ENCODE measurements at places on chromosomes 1 and 21.
A peak's percentile ranks its signal among the peaks of the same experiment; 100 is the strongest.

DNA sequence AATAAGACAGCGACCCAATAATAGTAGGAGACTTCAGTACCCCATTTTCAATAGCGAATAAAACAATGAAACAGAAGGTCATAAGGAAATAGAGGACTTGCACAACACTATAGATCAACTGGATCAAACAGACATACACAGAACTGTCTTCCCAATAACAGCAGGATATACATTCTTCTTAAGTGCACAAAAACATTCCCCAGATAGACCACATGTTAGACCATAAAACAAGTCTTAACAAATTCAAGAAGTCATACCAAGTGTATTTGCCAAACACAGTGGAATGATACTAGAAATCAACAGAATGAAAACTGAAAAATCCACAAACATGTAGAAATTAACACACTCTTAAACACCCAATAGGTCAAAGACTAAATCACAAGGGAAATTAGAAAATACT lies 78.0 kb downstream of the LBR start:
- no peak for DNase-seq

GRCh38 chr1:223670458-223671159 lies 5.1 kb upstream of the CAPN8 start:
- peak; percentile 19 for DNase-seq

- DNase-seq = no peak
These were observed 8.7 kb downstream of the AGPAT3 start for GRCh38 chr21:43873673-43874072.

DNA sequence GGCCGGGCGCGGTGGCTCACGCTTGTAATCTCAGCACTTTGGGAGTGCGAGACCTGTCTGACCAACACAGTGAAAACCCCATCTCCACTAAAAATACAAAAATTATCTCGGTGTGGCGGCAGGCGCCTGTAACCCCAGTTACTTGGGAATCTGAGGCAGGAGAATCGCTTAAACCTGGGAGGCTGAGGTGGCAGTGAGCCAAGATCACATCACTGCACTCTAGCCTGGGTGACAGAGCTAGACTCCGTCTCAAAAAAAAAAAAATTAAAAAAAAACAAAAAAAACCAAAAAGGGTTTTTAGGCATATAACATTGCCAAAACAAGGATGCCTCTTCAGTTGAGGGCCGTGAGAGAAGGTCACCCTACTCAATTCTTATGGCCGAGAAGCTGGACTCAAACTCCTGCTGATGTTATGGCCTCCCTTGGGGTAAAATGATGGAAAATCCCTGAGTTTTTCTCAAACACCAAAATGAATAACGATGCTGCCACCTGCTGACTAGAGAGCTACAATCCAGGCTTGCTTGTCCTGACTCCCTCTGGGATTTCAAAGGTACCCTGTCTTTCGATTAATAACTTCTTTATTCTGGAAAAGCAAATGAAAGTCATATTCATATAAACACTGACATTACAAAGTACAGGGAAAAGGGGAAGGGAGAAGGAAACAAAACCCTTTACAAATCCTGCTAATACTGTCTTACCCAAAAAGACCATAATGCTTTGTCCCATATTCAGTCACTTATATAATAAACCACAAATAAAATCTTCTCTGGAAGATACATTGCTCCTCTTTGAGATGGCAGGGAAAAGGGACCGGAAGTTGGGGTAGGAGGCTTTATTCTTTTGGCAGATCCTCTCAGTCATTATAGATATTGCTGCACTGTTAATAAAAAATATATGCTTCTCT lies 10.7 kb downstream of the RAB42 start:
- DNase-seq = peak; percentile 72

DNA sequence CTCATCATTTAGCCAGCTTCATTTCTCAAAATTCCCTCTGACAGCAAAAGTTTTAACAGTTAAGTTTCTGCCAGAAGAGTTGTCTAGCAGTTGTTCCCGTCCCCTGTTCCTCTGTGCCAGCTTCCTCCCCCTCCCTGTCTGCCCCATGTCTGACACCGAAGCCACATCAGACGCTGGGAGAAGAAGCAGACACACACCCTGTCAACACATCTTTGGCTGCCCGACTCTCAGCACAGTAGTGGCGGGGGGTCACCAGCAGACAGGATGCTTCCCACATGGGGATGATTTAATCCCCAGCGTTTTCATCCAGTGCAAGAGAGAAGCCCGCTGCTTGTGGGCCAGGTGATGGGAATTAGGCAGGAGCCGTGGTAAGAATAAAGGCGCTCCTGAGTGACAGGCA lies 379.4 kb upstream of the RUNX1 start:
- no peak for DNase-seq

DNA sequence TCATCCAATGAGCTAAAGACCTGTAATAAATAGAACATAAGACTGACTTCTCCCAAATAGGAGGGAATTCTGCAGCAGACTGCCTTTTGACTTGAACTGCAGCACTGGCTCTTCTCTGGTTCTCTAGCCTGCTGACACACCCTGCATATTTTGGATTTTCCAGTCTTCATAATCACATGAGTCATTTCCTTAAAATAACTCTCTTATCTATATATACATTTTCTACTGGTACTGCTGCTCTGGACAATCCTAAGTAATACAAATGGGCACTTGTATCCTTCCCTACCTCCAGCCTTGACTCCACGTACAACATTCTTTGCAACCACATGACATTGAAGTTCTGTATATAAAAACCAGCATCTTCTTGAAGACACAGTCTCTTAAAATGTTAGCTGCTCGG lies 429.4 kb upstream of the TMPRSS15 start:
- no peak for DNase-seq

DNA sequence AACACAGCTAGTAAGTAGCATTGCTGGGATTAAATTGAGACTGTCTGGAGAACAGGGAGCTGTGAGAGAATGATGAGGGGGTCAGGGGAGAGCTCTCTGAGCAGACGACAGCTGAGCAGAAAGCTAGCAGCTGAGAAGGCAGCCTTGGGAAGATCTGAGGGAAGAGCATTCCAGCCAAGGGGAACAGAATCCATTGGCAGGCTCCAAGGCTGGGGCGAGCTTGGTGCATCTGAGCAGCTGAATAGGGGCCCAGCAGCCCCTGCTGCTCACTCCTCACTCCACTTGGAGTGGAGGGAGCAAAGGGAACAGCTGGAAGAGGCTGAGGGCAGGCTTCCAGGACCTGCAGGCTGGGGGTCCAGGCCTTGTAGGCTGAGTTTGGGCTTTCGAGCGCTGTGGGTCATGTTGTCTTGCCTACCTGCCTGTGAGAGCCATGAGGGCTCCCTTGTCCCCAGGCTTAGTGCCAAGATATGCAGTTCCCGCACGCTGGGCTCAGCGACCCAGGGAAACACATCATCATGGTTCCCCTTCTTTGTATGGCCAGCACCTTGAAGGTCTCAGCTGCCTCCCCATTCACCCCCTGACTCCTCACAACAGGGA lies 10.5 kb downstream of the ACOT11 start:
- no peak for DNase-seq

GRCh38 chr1:209715314-209715713 lies 10.7 kb downstream of the HSD11B1 start:
- DNase-seq = no peak

DNA sequence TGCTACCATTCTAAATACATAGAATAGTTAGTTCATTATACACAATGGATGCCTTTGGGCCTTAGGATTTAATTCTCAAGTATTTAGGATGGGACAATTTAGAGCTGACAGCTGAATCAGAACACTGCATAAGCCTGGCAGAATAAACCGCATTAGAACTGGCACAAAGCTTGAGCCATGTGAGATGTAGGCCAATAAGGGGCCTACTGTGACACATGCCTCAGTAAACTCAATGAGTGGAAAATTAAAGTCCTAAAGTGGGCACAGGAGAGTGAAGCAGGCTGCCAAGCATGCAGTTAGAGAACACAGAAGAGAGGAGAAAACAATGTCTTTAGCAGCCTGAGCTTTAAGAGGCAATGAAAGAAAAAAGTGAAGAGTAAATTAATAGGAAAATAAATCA lies 24.3 kb downstream of the SCYL3 start:
- DNase-seq = no peak

DNA sequence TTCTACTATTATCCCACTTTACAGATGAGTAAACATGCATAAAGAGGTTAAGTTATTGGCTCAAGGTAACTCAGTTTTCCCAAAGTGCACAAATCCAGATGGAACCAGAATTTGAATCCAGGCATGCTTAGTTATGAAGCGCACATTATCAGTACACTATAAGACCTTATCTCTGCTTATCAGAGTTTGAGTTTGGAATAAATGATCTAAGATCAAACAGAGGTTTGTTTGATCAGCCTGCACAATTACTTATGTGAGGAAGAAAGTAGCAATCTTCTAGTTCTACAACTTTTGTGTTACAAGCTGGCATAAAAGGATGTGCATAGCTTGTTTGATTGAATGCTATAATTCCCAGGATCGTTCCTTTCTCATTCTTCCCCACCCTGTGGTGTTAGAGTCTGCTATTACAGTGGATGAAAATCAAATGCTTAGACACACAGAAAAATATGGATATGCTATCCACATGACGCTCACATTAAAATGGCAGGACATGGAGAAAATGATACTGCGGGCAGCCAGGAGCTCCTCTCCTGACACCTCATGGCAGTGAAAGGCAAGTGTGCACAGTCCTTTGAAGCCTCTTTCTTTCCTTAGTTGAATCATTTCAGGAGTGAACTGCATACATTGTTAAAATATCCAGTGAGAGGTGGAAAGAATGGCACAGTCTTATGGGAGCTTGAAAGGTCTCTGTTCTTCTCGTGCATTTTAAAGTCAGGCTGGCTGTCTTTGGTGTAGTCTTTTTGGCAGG lies 23.9 kb upstream of the PBX1 start:
- DNase-seq = no peak

GRCh38 chr1:87121711-87122163 lies 206.9 kb upstream of the LMO4 start:
- no peak for DNase-seq

DNA sequence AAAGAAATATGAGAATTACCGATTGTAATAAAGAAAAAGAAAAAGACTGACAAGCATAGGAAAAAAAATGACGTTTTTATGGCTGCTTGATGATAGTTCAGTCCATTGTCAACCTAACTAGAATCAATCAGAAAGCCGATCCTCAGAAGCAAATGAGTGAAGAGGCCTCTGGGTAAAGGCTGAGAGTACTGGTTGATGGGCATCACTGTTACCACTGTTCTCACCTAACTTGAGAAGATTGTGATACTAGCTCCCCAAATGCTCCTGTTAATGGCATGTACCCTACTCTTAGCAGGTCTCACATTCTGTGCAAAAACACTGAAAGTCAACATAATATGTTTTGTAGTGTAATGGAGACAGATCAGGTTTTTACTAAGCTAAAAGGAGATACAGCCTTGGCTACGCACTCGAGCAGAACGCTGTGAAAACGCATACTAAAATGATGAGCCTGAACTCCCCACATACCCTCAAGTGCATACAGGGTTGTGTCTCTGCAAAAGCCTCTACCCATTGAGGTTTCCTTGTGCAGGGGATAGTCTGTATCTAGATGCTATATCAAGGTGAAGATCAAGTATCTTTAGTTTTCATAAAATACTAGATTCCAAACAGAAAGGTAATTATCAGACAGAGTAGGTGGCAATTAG lies 554.6 kb downstream of the SMYD3 start:
- no peak for DNase-seq

GRCh38 chr1:32394890-32395432 lies 720 bp upstream of the BSDC1 start:
- DNase-seq = no peak

GRCh38 chr1:183806675-183807074 lies 1.8 kb downstream of the RGL1 start:
- DNase-seq = no peak

- DNase-seq = no peak
These were observed 48.9 kb upstream of the IVNS1ABP start for GRCh38 chr1:185365951-185366350.

GRCh38 chr1:193355626-193356025 lies 169.2 kb upstream of the B3GALT2 start:
- no peak for DNase-seq

- no peak for DNase-seq
These were observed 105.7 kb downstream of the PRDM16 start for GRCh38 chr1:3174487-3175247.

- no peak for DNase-seq
These were observed 145.8 kb upstream of the ERRFI1 start for GRCh38 chr1:8171751-8172464.

GRCh38 chr1:214571281-214571680 lies 19.9 kb upstream of the PTPN14 start:
- no peak for DNase-seq

DNA sequence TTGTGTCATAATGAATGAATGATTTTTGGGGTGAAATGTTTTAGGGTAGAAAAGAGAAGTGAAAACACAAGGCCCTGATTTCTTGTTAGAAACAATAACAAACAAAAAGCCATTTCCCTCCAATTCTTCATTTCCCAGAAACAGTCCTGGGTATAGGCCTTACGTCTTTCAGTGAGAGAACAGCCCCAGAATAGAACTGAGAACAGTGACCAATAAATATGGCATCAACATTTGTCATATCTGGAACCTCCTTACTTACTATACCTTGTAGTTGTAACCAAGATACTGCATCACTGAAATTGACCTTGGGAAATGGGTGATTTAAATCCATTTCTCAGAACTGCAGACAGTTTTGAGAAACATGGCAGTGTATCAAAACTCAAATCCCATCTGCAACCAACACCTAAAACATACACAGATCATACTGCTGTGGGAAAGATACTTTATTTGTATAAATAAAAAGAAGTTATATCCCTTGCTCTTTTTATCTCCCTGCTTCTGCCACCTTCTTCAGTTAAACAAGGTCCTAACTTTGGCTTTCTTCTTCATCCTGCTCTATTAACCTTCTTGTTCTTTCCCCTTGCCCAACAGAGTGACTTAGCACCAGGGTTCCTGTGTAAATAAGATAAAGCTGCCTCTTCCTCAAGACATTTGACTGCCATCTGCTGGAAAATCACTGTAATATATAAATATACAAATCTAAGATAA lies 19.5 kb downstream of the XKR8 start:
- no peak for DNase-seq

- no peak for DNase-seq
These were observed 7.4 kb upstream of the S100A10 start for GRCh38 chr1:152000964-152001630.

DNA sequence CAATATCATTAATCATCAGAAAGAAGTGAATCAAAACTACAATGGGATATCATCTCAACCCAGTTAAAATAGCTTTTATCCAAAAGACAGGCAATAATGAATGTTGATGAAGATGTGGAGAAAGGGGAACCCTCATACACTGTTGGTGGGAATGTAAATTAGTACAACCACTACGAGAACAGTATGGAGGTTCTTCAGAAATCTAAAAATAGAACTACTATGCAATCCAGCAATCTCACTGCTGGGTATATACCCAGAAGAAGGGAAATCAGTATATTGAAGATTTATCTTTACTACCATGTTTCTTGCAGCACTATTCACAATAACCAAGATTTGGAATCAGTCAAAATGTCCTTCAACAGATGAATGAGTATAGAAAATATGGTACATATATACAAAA lies 189.8 kb downstream of the HHIPL2 start:
- no peak for DNase-seq

GRCh38 chr1:79497193-79497773 lies 490.8 kb upstream of the ADGRL4 start:
- DNase-seq = peak; percentile 3

GRCh38 chr1:88685259-88685620 lies 1.2 kb downstream of the PKN2 start:
- DNase-seq = no peak

All from head of caudate nucleus (tissue), 42 donors.